ENCODE measurements at places on chromosomes 4 and X. TPM values are rescaled to one million over a fixed set of nuclear protein-coding genes. Genes with fewer than 3 reads are reported as not detected.

GRCh38 chr4:14345356-14345775 lies 656.9 kb upstream of the CPEB2 start:
- H3K27ac ChIP-seq, result no peak overlapping the region
- no peak overlapping the region for H3K4me3 ChIP-seq

AVPR2 gene
- not detected for total RNA-seq

DNA sequence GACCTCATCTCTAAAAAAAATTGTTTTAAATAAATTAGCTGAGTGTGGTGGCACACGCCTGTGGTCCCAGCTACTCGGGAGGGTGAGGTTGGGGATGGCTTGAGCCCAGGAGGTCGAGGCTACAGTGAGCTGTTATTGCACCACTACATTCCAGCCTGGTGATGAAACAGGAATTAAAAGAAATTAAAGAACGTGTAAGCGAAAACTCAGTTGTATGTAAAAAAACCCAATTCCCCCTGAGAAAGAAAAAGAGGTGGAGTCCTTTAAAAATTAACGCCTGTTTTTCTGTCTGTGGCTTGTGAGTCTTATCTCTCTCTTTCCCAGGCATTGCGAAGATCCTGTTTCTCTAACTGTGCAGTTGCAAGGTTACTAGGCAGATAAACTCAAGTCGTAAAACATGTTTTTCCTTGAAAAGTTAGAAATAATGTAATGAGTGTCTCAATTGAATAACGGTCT lies 22.1 kb downstream of the EPGN start:
- no peaks in the 10 kb centered on the region for H3K36me3 ChIP-seq
- no peaks in the 10 kb centered on the region for H3K4me1 ChIP-seq
- H3K4me3 ChIP-seq, result no peak overlapping the region
- no peak for DNase-seq

SMARCAD1 gene
- 35.9 TPM for total RNA-seq

DNA sequence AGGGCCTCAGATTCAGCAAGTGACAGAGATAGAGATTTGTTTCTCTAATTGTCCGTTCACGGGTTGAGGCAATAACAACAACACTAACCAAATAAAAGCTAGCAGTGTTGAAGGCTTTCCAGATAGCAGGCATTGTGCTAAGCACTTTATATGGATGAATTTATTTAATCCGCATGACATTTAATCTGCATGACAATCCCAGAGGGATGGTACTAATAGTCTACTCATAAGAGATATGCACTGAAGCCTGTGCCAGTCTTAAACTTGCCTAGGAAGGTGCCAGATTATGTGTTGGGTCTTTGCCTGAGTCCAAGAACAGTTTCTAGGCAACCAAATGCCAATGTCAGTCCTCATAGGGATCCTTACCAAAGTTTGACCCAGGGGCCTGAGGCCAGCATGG lies 37.7 kb upstream of the FAT1 start:
- H3K4me3 ChIP-seq, result no peak overlapping the region
- peaks cover 70% of the 10 kb centered on the region for H3K4me1 ChIP-seq
- no peak for DNase-seq
- H3K27ac ChIP-seq, result no peak overlapping the region

GIMD1 gene
- total RNA-seq, result not detected

GRCh38 chrX:134622056-134622812 lies 36.0 kb downstream of the PLAC1 start:
- no peak overlapping the region for H3K4me3 ChIP-seq
- H3K36me3 ChIP-seq, result no peaks in the 10 kb centered on the region
- H3K4me1 ChIP-seq, result no peaks in the 10 kb centered on the region
- no peak overlapping the region for H3K27ac ChIP-seq
- DNase-seq, result no peak
- H3K27me3 ChIP-seq, result no peaks in the 10 kb centered on the region

DNA sequence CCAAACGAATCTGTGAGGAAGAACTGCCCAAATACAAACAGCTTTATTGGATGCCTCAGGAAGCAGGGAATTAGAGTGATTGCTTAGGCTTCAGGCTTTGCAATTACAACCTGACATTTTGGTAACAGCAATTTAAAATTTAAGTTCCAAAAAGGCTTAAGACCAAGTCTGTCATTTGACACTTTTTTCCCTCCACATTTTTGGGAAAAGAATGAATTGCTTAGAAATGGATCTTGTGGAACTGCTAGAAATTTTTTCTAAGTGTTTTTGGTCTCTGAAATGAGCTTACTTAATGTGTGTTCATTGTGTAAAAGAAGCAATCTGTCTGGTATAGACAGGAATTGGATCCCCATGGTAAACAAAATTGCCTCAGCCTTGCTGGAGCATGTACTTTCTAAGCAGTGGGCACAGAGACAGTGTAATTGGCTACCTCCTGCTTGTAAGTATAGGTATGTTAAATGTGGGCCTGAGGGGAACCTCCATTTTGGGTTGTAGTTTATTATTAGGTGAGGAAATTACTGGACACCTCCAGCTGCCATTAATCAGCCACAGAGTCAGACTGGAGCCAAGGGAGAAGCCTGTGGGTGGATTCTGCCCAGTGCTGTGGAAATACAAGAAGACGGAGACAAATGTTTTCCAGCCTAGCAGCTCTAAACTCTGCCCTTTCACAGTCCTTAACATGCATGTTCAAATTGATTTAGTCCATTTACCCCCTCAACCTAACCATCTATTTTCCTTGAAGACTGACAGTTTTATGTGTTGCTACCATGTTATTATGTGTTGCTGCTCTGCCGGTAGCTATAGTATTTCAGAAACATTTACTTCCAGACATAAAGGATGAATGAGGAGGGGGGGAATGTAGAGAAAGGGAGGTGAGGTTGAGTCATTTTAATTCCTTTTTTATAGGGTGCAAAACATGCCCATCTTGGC lies 473.0 kb downstream of the SPRY1 start:
- no peak overlapping the region for H3K27ac ChIP-seq
- H3K4me1 ChIP-seq, result peaks cover 36% of the 10 kb centered on the region
- no peaks in the 10 kb centered on the region for H3K36me3 ChIP-seq
- no peak for DNase-seq

DNA sequence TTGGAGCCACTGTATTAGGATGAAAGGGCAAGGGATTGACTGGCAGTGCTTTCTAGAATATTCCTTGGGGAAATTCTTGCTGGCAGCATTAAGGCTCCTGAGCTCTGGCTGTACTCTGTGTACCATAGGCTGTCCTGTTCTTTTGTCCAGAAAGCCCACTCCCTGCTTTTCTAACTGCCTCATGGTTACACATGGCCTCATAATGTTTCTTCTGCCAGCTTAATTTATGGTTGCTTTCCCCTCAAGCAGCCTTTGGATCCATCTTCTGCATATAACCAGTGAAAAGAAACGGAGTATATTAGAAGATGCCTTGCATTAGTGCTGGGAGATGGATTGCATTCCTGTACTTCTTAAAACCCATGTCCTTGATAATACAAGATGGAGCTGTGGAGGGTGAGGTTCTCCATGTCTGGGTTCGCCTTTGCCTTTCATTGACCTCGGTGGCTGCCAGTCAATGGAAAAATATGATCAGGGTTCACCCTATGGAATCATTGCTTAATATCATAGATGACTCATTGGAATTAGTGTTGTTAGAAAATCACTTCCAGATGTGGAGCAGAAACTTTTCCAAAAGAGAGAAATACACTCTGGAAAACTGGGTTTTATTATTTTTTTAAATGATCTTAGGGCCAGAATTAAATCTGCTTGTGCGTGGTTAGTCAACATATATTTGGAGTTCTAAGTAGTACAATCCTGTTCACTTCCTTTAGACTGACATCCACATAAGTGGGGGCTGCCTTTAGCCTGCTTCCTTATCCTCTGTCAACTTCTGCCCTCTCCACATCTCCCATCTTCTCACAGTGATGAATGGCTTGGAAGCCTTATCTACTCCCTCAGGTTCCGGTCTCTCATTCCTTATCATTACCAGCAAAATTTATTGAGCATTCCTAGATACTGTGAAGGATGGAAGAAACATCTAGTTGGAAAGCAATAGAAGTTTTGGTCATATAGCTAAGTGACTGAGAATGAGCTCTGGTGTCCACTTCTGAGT lies 24.9 kb downstream of the DOCK11 start:
- H3K27ac ChIP-seq, result no peak overlapping the region
- no peaks in the 10 kb centered on the region for H3K4me1 ChIP-seq

- no peaks in the 10 kb centered on the region for H3K4me1 ChIP-seq
- H3K27me3 ChIP-seq, result no peaks in the 10 kb centered on the region
- no peak overlapping the region for H3K27ac ChIP-seq
These were observed 45.1 kb upstream of the TSPAN7 start for GRCh38 chrX:38516196-38516774.

GRCh38 chrX:24515447-24515846 lies 50.4 kb downstream of the PDK3 start:
- DNase-seq, result no peak
- no peak overlapping the region for H3K4me3 ChIP-seq
- H3K27me3 ChIP-seq, result no peaks in the 10 kb centered on the region
- no peaks in the 10 kb centered on the region for H3K36me3 ChIP-seq
- H3K27ac ChIP-seq, result no peak overlapping the region

DNA sequence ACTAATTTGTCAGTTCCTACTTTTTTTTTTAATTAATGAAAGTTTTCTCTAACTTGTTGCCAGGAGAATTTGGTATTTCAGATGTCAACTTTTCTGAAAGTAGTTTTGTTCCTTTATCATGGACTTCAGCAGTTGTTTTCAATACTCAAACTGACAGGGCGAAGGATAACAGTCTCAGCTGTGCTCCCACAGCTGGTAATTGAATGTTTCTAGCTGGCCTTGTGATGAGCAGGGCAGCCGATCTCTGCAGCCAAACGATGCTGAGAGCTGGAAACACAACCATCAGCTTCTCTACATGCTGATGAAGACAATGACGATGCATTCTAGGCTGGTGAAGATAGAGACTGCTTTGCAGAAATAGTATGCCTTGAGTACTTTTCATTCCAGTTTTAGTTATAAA lies 130.0 kb upstream of the MAP9 start:
- H3K4me3 ChIP-seq, result no peak overlapping the region
- H3K27me3 ChIP-seq, result no peaks in the 10 kb centered on the region
- H3K27ac ChIP-seq, result no peak overlapping the region

- H3K4me1 ChIP-seq, result no peaks in the 10 kb centered on the region
- H3K27ac ChIP-seq, result no peak overlapping the region
- no peak for DNase-seq
These were observed 212.1 kb upstream of the ATP6AP2 start for GRCh38 chrX:40368611-40369061.

- no peak overlapping the region for H3K27ac ChIP-seq
- no peak overlapping the region for H3K4me3 ChIP-seq
- no peak for DNase-seq
- H3K36me3 ChIP-seq, result no peaks in the 10 kb centered on the region
- H3K27me3 ChIP-seq, result no peaks in the 10 kb centered on the region
- H3K4me1 ChIP-seq, result peaks cover 18% of the 10 kb centered on the region
These were observed 81.5 kb upstream of the BCOR start for GRCh38 chrX:40179283-40179682.

ADH1A gene
- total RNA-seq, result 0.13 TPM

CFAP99 gene
- total RNA-seq, result not detected

PHOX2B gene
- not detected for total RNA-seq

All from HepG2 (cell line).